ENCODE measurements at places on chromosomes 6 and 20.

DNA sequence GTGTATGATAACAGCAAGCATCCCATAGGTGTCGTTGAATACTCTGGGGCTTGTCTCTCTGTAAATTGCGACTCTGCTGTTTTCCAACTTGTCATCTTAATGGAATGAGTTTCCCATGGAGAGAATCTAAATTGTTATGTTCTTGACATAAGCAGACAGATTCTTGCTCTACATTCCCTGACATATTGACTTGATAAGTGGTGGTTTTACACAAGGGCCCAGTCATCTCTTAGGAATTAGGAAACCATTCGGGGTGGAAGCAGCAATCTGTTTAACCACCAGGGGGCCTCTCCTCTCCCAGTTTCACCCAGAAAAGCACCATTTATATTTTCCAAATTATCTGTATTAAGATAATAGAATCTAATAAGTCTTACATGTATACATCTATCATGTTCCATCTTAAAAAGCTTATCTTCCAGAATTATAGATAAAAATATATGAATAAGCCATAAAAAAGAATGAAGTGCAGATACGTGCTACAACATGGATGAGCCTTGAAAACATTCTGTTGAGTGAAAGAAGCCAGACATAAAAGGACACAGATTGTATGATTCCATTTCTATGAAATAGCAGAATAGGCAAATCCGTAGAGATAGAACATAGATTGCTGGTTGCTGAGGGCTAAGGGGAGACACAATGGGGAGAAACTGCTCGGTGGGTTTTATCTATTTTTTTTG, 23.1 kb upstream of the MROH8 start:
- DNase-seq: no peak

GRCh38 chr6:98695091-98695801, 139.1 kb upstream of the POU3F2 start:
- DNase-seq: no peak

GRCh38 chr6:21064756-21065340, 528.7 kb upstream of the SOX4 start:
- no peak for DNase-seq

DNA sequence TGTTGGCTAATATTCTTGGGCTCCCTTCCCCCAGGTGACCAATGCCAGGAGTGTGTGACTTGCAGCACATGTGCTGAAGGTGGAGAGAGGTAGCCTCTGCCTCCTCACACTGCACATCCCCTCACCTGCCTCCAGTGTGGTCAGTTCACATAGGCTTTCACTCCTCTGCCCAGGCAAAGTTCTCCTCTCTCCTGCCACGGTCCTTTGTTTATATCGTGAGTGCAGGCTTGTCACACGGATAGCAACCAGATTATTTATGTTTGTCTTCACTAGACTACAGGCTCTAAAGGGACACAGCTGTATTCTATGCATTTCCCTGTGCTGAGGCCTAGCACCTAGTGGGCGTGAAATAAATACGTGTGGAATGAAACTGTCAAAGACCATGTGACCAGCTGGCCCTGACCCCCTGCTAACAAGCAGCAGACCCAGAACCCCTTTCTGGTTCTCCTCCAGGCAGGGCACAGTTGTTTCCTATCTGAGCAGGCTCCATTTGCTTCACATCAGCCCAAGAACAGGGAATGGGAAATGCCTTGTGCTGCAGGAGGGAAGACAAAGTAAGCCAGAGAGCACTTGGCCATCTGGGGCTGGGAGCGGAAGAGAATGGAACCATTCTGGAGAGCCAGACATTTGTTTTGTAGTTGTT, 42.3 kb downstream of the UNC5CL start:
- DNase-seq: no peak

DNA sequence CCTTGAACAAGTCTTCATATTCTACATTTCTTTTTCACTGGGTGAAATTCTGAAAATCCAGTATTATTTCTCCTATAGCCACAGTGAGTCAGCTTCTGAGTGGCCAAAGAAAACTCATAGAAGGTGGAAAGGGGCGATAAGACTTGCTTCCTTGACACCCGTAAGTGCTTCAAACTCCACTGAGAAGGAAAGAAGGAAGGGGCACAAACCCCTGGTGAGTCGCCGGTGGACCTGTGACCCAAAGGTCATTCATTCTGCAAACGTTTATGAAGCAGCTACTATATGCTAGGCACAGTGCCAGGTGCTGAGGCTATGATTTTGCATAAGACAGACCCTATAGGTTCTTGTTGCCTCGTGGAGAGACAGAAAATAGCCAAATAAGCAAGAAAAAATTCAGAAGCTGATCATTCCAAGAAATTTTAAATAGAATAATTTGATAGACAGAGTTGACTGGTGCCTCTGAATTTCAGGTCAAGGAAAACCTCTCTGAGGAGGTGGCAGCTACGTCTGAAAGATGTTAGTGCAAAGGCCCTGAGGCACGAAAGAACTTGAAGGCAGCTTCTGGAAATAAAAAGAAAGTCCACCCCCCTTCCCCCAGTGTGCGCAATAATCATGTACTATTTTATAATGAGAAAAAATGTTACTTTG, 118.2 kb downstream of the CD24 start:
- DNase-seq: no peak

GRCh38 chr20:35638751-35639150, 23.1 kb downstream of the SPAG4 start:
- DNase-seq: no peak

Measured in activated CD8-positive, alpha-beta memory T cell treated with anti-CD3 and anti-CD28 coated beads for 1 hour (primary cell).